ENCODE measurements at places on chromosomes 5 and 9.

DNA sequence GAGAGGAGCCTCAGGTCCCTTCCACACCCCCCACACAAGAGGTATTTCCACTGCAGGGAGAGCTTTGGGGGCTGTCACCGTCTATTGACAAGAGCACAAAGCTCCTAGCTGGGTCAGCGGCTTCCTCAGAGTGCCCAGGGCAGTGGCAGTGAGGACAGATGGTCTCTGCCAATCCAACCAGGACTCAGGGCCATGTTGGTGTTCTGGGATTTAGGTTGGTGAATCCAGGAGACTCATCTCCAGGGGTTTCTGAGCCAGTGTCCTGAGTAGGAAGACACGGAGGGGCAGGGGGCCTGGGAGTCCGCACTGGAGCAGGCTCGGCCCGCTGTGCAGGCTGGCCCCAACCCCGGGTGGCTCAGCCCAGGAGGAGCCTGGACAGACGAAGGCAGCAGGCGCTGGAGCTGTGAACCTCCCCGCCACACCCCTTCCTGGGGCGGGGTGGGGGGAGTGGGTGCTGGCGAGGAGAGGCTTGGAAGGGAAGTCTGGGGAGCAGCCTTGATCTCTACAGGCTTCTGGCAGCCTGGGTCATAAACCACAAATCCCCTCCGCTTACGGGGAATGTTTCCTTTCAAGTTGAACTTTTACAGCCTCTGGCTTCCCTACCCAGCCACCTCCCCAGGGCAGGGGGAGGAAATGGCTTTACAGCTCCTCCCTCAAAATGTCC is 19.6 kb downstream of the CRB2 start:
- DNase-seq = no peak

DNA sequence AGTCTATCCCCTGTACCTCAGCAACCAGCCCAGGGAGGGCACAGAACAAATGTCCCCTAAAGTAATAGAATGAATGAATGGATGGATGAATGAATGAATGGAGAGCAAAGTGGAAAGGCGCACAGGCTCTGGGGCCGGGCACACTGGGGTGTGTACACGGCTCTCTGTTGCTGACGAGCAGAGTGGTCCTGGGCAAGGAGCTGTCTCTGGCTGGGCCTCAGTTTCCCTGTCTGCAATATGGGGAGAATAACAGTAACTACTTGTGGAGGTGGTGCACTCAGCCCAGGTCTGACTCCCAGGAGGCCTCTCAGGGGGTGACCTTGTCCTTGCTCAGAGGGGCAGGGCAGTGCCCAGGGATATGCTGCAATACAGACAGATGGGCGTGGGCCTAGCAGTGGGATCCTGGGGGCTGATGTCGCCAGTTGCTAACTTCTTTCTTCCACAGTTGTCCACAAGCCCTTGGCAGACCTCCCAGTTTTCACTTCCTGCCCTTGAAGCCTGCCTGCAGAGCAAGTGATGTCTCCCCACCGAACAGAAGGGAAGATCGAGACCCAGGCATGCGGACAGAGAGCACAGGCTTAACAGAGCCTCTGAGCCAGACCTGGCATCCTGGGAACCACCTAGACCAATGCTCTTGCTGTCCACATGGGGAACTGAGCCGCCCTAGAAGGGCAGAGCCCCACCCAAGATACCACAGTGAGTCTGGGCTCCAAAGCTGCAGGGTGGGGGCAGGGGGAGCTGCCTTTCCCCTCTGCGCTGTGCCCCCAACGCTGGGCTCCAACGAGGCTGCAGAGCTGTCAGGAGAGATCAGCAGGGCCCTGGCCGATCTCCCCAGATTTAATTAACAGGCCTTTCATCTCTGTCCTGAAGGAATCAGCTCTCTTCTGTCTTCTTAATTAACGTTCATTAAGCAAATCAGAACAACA is 13.6 kb upstream of the LAMC3 start:
- no peak for DNase-seq

GRCh38 chr5:66039296-66039695 is 104.8 kb upstream of the SREK1 start:
- no peak for DNase-seq

DNA sequence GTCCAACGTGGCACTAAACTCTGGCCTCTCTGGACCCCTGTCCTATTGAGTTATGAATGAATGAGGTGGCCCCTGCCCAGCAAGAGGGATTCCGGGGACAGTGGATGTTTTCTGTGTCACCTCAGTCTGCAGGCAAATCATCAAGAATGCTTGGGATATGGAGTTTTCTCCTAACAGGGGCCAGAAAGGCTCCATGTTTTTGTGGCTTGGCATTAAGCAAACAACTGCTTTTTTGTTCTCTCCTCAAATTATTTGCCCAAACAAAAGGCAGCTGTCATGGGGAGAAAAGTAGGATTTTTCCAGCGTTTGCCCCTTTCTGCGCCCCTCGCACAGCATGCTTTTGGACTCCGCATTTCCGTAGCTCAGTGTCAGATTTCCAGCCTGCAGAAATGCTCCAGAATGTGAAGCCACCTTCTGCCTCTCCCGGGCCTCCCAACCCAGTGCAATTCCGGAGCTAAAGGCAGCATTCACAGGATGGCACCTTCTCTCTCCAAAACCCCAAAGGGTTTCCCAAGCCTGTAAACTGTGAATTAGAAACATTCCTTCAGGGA is 553.3 kb downstream of the CCDC171 start:
- no peak for DNase-seq

DNA sequence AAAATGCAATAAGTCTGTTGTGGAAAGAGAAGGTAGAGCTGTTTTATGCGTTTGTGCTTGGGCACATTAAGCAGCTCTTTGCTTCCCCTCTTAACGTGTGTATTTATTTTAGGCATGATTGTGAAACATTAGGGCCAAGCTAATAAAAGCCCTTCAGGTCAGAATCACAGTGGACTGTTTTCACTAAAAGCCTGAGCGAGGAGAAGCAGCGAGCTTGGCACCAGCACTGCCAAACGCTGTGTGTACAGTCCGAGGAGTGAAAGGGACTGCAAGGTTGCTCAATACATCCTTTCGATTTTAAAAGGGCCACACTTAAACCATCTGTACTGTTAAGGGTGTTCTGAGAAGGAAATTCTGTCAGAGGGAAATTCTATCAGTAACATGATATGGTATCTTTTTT is 107.2 kb upstream of the CKMT2 start:
- DNase-seq = no peak

DNA sequence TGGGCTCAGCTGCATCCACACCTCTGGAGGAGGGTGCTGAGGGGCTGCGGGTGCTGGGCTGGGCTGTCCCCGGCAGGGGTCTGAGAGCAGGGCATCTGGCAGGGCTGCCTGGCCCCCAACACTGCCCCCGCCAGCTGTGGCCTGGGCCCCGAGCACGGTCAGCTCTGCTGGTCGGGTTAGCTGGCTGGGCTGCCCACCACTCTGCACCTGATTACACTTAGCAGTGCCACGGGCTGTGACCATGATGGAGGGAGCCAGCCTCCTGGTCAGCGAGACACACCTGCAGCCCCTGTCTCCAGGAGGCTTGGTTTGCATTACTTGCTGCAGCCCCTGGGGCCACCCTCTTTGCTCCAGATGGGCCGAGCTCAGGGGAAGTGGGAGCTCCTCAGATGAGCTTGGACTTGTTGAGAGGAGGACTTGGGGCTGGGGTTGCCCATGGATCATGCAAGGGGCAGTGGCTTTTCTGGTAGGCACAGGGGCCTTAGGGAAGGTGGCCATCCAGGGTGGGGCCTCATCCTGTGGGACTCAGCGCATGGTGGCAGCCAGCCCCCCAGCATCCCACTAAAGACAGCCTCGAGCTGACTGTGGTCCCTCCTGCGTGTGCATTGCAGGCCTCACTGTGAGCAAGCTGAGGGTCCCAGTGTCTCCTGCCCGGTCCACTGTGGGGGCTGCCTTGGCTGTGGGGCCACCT is 132.0 kb upstream of the FAM120A start:
- no peak for DNase-seq

DNA sequence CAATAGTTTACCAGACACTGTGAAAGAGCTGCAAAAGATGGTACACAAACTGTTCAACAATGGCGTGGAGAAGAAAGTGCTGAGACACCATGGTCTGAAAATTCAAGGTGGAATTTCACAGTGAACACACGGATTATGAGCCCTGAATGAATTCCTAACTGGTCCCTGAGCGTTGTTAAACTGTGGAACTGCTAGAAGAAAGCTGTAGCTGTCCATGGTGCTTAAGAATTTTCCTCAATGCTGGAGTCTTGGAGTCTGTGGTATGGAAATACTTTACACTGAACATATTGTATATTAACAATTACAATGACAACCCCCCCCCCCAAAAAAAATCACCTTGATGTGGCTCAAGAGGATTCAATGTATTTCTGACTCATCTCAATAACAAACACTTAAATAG is 68.5 kb downstream of the SLC24A2 start:
- no peak for DNase-seq

DNA sequence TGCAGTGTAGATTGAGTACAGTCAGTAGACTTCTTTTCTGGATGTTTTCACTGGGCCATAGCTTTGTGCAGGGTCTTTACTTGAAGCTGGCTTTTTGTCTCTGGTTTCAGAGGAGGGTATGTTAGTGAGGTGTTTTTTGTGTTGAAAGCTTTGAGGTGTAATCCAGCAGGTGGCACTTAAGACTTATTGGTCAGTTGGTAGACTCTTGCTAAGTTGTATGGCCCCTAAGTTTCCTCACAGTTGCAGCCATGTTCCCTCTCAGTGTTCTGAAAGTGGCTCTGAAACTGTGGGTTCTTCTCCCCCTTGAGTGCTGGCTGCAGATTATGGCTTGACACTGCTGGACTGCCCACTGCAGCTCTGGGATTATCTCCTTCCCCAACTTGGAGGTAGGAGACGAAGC is 55.7 kb upstream of the SLC44A1 start:
- peak; percentile 57 for DNase-seq

DNA sequence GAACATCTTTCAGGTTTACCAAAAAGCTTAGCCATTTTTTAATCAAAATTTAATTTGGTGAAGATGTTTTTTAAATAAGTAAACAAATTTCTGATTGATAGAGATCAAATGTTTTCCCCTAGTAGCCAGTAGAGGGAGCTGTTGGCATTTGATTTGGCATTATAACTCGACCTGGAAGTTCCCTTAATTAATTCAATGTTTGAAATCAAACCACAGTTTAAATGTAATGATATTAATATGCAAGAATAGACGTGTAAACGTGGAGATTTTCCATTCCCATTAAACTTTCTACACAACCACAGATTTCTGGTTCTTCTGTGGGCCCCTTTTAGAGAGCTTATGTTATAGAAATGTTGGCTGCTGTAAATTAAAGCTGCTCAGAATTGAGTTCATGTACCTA is 148.1 kb upstream of the MPDZ start:
- peak; percentile 35 for DNase-seq

DNA sequence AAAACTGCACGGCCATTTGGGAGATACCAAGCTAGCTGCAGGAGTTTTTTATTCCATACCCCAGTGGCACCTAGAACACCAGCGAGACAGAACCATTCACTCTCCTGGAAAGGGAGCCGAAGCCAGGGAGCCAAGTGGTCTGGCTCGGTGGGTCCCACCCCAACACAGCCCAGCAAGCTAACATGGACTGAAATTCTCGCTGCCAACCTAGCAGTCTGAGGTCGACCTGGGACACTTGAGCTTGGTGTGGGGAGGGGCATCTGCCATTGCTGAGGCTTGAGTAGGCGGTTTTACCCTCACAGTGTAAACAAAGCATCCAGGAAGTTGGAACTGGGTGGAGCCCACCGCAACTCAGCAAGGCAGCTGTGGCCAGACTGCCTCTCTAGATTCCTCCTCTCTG is 108.9 kb upstream of the CHD1 start:
- DNase-seq = peak; percentile 87

DNA sequence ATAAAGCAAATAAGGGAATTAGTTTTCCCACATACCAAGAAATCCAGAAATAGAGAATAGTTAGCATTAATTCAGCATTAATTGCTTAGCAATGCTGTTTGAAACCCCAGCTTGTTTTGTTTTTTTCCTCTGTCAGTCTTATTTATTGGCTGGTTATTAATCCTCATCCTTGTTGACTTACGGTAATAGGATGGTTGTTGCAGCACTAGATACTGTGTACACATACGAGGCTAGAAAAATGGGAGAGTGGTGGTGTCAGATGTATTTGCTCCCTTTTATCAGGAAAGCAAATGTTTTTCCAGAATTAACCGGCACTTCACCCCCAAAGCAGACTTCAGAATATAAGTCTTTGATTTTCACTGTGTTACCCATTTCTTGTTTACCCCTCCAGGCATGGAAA is 60.4 kb downstream of the ERBIN start:
- no peak for DNase-seq

DNA sequence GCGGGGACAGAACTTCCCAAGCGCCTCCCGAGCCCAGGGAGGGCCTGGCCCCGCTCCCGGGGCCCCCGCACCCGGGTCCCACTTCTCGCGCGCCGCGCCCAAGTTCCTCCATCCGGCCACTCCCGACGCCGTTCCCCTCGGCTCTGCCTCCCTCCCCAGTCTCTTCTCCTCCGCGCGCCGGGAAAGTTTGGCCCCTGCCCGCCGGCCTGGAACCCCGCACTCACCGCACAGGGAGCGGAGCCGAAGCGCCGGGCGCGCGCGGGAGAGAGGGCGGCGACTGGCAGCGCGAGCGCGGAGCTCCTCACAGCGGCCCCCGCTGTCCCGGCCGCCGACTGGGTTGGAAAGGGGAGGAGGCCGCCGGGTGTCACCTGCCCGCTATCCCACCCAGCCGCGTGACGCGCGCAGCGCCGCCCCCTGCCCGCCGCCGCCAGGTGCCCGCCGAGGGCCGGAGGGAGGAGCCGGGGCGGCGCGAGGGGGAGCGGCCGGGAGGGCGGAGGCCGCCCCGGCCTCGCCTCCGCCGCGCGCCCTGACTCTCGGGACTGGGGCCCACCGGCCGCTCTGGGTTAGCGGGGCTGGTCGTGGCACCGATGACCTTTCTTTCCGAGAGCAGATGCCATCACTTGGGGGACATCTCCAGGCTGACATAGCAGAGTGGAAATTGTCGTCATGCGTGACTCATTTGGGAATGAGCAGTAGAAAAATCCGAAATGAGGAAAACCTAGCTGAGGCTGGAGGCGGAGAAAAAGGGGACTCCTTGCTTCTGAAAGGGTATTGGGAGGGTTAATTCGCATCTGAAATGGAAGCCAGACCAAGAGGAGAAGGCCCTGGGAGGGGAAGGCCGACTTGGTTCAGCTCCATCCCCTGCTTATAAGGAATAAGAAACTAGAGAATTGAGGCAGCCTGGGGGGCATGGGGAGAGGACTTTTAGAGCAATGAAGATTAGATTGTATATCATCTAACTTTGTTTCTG is at the start of gene ELOVL7:
Gene ELOVL7 (minus strand): TSS at position 334 of the 970 bp plus-strand sequence. CDS start 56,872 bp downstream, outside the sequence.
- DNase-seq = peak; percentile 90

GRCh38 chr5:5271786-5272321 is 131.7 kb downstream of the ADAMTS16 start:
- no peak for DNase-seq

GRCh38 chr9:27771803-27772545 is 198.7 kb upstream of the C9orf72 start:
- DNase-seq = no peak

DNA sequence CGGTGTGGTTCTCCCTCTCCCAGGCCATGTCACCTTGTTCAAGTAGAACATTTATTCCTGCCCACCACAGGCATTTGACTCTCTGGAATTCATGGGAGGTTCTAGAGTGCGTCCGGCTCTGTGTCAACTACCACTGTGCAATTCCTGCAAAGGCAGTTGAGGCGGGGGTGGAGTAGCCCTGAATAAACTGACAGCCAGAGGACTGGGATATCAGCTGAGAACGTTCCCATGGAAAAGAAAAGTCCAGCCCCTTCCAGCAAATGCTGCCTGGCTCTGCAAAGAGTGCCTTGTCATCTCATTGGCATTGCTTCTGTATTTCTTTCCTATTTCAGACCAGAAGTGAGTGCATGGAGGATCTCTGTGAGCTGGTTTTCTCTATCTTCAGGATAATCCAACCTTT is 18.9 kb upstream of the MEGF9 start:
- no peak for DNase-seq
